Endothelial cell (in vitro differentiated cells): ENCODE measurements at places on chromosomes 4 and X.
A peak's percentile ranks its signal among the peaks of the same experiment; 100 is the strongest.

DNA sequence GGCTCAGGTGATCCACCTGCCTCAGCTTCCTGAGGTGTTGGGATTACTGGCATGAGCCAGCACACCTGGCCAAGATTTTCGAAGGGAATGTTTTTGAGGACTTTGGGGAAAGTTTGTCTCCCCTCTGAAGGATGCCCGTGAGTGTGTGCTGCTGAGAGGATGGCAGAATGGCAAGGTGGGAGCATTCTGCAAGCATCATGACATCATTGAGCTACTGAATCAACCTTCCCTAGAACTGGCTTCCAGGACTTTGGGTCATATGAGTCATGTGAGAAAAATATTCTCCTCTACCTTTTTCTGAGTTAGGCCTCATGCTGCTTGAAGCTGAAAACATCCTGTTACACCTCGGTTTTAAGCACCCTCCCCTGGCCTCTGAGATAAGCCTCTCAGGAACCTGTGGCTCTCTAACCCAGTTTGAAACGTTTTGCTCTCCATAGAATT lies 31.0 kb downstream of the TMEM131L start:
- no peak for DNase-seq

DNA sequence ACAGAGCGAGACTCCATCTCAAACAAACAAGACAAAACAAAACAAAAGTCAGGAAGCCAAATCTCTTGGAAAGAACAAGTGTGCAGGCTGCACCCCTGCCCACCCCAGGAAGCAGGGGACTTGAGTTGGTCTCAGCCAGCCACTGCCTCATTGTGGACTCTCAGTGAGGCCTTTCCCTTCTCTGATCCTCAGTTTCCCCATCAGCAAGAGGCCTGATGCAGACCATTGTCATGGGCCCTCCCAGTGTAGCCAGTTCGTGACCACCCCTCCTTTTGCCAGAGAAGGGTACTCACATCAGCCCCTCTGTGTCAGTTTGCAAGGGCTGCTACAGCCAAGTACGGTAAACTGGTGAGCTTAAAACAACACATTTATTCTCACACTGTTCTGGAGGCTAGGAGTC lies 48.9 kb upstream of the MAMLD1 start:
- DNase-seq: no peak

GRCh38 chrX:10986616-10987015 lies 124.5 kb upstream of the HCCS start:
- DNase-seq: no peak

DNA sequence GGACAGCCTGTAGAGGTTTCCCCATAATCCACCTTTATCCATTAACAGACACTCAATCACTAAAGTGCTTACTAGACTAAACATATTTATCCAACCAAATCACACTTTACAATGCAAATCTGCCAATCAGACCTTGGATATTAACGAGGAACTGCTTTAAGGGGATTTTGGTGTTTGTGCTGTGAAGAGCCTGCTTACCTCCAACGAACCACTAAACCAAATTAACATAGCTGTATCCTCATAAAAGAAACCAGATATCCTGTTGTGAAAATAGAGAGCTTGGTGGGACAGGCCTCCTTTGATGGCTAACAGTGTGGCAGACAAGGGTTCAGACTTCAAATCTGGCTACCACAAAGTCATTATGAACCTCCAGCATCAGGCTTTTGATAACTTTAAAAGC lies 252.6 kb upstream of the HAND2 start:
- no peak for DNase-seq

GRCh38 chr4:59666645-59667044 lies 1533.5 kb upstream of the ADGRL3 start:
- no peak for DNase-seq

GRCh38 chrX:140064993-140065392 lies 99.7 kb upstream of the CXorf66 start:
- DNase-seq: no peak

GRCh38 chr4:793941-794621 lies 31.8 kb downstream of the CPLX1 start:
- no peak for DNase-seq

- no peak for DNase-seq
These were observed 333.3 kb downstream of the DCTD start for GRCh38 chr4:182583703-182584415.

- no peak for DNase-seq
These were observed 146.8 kb upstream of the PJA1 start for GRCh38 chrX:69311936-69312670.

- no peak for DNase-seq
These were observed 1.5 kb upstream of the TACR3 start for GRCh38 chr4:103721251-103721650.

GRCh38 chrX:12770440-12770839 lies 20.8 kb upstream of the PRPS2 start:
- no peak for DNase-seq

GRCh38 chrX:153672531-153673427 lies 834 bp downstream of the PNCK start:
- DNase-seq: no peak

DNA sequence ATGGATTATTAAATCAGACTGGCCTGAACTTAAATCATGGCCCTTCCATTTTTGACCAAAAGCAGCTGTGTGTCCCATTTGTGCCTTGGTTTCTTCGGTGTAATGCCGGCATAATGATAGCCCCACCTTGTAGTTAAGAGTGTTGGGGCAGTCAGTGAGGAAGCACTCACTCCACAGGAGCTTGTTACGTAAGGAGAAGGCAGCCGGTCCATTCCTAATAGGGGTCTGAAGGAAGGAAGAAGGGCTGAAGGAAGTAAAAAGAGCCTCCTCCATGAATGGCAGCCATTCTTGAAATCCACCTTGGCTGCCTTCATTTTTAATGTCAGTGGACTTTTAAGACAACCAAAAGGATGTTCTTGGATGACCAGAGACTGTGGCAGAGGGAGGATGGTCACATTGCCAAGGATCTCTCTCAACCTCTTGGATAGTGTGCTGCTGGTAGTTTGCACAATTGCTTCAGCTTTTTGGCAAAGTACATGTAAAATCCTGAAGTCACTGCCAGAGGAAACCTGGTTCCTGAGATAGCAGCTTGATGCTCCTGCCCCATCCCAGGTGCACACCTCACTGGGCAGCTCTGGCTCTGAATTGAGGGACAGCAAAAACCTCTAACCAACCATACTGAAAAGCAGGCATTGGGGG lies 113.5 kb downstream of the PTTG2 start:
- DNase-seq: no peak

DNA sequence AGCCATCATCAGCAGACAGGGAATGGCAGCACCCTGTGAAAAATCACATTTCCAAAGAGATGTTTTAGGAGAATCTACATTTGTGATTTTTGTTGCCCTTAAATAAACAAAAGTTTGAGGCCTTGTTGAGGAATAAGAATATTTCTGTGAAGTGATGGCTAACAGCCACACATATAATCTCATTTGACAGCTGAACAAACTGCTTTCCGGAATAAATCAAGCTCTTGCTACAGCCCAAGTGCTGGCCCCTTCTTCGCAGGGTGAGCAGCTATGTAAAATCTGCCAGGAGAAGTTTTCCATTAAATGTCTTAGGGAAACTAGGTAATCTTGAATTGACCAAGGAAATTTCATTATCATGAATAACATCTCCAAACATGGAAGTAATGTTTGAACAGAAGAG lies 106.4 kb upstream of the GPM6B start:
- no peak for DNase-seq

DNA sequence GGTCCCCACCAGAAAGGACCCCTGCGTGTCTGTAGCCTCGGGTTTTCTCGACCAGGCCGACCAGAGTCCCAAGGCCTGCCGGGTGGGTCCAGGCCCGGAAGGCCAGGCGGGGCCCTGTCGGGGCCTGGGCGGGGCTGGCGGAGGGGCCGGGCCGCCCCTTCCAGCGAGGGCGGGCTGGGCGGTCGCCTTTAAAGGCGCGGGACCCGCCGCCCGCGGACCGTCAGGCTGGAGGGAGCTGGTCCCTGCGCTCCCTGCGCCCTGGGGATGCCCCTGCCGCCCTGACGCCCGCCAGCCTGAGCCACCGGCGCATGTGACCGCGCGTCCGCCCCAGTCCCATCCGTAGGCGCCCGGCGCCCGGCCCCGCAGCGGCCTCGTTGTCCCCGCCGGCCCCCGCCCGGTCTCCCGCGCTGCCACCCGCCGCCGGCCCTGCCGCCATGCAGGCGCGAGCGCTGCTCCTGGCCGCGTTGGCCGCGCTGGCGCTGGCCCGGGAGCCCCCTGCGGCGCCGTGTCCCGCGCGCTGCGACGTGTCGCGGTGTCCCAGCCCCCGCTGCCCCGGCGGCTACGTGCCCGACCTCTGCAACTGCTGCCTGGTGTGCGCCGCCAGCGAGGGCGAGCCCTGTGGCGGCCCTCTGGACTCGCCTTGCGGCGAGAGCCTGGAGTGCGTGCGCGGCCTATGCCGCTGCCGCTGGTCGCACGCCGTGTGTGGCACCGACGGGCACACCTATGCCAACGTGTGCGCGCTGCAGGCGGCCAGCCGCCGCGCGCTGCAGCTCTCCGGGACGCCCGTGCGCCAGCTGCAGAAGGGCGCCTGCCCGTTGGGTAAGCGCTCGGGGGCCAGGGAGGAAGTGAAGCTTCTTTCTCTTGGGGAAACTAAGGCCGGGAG lies at the start of gene HTRA3:
HTRA3 (plus strand) TSS at position 220 of the 883 bp plus-strand sequence; CDS start at position 435, 215 bp downstream.
- peak; percentile 32 for DNase-seq

GRCh38 chr4:3481113-3481531 lies 18.0 kb downstream of the DOK7 start:
- no peak for DNase-seq

- DNase-seq: no peak
These were observed 110.4 kb upstream of the TBC1D9 start for GRCh38 chr4:140866492-140867005.

DNA sequence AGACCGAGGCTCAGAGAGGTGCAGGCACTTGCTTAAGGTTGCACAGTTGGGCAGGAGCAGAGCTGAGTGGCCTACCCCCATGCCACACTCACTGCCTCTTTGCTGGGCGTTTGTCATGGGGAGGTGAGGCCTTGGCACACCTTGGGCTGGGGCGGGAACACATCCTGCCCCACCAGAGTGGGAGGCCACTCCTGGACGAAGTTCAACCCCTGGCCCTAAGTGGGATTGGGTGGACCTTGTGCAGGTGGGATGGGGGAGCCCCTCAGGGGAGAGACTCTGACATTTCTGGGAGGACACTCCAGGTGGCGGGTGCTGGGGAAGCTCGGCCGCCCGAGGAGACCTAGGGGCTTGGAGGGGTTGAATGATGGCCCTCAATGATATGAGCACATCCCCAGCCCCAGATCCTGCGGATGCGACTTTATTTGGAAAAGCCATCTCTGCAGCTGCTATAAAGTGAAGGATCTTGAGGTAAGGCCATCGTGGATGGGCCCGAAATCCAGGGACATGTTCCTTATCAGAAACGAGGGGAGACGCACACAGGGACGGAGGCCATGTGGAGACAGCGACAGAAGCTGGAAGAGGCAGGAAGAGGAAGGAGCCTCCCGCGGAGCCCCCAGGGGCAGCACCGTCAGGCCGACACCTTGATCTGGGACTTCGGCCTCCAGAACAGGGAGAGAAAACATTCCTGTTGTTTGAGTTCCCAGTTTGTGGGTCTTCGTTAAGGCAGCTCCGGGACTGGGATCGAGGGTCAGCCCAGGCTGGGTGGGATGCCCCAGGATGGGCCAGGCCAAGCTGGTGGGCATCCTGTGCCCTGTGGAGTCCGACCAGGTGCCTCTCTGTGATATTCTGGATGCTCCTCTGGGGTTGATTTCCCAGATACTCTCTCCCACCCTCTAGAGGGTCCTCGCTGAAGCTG lies 111.6 kb upstream of the LRPAP1 start:
- no peak for DNase-seq

GRCh38 chrX:147853701-147854100 lies 58.0 kb upstream of the FMR1 start:
- DNase-seq: peak; percentile 3

DNA sequence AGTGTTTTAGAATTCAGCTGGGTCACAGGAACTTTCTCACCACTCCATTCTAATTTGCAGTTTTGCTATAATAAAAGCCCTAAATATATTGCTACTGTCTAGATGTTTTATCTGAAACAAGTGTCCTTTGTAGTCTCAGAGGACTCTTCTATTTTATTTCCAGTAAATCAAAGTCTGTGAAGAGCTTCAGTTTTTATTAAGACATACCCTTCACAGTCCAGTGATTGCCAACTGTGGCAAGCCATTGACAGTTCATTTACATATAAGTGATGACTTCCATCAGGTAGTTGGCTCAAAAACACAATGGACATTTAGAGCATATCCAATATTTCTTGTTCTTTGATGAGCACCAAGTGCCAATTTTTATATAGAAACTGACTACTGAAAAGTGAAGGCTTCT lies 466.1 kb downstream of the IQCM start:
- DNase-seq: no peak

- DNase-seq: no peak
These were observed 55.2 kb downstream of the TBC1D14 start for GRCh38 chr4:6964858-6965257.
